Stimulated activated CD4-positive, alpha-beta T cell treated with anti-CD3 and anti-CD28 coated beads, Interleukin-2, amount 100 ng/mL, for 24 hours (primary cell): ENCODE measurements at places on chromosomes 4 and X.
A peak's percentile ranks its signal among the peaks of the same experiment; 100 is the strongest.

GRCh38 chr4:40301603-40302002 lies 33.5 kb upstream of the CHRNA9 start:
- DNase-seq, result peak; percentile 30

DNA sequence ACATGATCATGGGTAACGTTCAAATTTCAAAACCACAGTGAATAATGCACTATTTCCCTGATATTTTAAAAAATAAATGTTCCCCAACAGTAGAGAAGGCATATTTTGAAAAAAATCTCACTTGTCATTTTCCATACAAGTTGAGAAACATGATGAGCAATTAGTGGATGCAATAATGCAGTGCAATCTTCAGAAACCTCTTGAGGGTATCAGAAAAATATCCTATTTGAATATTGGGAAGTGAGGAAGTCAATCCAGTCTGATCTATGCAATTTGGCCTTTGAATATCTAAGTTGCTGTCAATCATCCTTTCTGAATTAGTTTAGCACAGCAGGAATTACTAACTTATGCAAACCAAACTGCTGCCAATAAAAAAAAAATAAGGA lies 776.8 kb downstream of the PCDH18 start:
- DNase-seq, result no peak

DNA sequence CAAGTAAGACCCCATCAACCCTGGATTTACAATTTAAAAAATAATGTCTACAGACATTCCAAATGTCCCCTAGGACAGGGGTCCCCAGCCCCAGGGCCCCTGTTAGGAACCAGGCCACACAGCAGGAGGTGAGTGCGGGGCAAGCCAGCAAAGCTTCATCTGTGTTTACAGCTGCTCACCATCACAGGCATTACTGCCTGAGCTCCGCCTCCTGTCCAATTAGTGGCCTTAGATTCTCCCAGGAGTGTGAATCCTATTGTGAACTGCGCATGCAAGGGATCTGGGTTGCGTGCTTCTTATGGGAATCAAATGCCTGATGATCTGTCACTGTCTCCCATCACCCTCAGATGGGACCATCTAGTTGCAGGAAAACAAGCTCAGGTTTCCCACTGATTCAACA lies 146.1 kb downstream of the ATP10D start:
- no peak for DNase-seq

- DNase-seq, result no peak
Measured at GRCh38 chr4:84977396-84977795, 10.9 kb upstream of the WDFY3 start.

DNA sequence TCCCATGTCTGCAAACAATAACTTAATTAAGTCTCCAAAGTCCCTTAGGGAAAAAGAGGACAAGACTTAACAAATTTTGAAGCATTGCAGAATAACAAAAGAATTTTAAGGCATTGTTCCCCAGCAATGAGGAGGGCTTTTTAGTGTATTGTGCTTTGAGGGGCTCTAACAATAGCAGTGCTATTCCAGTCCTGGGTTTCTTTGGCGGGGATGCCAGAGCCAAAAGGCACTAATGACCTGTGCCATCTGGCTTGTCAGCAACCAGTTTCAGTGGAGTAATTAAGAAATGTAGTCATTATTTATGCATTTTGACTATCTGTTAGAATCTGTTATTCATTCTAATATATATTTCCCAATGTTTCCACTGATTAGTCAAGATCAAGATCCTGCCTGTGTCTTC lies 575.4 kb downstream of the SPRY1 start:
- no peak for DNase-seq

DNA sequence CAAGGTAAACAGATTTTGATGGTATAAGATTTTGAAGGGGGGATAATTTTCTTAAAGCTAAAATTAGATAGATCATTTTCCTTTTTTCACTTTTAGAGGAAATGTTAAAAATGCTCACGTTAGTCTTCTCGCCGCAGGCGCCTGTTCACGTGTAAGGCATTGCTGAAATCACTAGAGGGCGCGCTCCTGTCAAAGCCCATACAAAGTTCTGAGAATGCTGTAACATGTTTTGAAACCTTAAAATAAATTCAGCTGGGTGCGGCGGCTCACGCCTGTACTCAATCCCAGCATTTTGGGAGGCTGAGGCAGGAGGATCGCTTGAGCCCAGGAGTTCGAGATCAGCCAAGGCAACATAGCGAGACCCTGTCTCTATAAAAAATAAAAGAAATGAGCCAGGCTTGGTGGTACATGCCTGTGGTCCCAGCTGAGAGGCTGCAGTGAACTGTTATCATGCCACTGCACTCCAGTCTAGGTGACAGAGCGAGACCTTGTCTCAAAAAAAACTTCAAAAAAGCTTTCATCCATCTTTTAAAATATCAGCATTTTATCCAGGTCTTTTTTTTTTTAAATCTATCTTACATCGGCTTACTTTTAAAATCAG lies 138.0 kb downstream of the RBMX2 start:
- peak; percentile 47 for DNase-seq

GRCh38 chrX:68867458-68868112 lies 38.8 kb downstream of the EFNB1 start:
- DNase-seq, result no peak

DNA sequence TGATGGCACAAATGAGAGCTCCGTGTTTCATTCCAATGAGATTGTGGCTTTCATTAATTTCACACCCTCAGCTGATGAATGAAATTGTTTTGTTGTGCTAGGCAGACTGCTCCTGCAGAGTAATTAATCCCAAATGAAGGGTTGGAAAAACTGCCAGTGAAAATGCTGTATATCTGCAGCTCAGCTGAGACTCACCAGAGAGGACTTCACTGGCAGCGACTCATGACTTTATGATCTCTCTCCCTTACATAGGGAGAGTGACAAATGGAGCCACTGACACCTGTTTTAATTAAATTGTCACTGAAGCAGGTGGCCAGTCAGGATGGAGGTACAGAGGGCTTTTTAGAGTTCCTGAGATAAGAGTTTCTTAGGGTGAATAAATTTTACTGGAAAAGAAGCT lies 24.8 kb downstream of the GRXCR1 start:
- DNase-seq, result no peak

DNA sequence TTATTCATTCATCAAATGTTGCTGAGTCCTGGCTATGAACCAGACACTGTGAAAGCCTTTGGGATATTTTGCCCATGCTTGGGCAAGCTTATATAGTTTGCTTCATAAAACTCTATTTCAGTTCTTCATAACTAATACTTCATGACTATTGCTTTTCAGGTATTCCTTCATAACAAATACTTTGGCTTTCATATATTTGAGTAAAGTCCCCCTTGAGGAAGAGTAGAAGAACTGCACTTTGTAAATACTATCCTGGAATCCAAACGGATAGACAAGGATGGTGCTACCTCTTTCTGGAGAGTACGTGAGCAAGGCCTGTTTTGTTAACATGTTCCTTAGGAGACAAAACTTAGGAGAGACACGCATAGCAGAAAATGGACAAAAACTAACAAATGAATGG lies 1.7 kb upstream of the AFP start:
- no peak for DNase-seq

DNA sequence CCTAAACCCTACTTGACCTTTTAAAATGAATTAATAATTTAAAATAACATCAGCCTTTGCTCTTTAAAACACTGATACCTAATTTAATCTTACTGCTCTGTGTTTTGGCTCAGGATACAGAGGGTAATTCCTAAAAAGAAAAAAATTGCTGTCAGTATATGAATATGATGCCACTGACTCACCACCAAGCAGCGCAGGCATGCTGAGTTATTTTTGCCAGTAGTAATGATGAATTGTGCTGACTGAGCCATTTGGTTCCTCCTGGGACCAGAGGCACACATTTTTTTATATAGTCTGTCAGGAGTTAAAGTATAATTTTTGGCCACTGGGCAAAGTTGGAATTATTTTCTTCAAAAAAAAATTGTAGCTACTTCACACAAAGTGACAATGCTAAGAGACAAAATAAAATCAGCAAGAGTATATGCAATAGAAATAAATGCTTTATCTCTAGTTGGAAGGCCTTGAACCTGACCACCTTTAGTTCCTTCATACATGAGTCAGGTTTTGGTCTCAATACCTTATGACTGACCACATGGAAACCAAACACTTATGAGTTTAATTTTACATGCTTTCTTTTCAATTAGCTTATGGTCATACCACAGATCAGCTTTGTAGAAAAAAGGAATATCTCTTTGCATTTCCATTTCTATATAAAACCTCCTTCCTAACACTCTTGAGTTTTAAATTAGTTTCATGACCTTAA lies 115.1 kb downstream of the PPP3CA start:
- peak; percentile 19 for DNase-seq

GRCh38 chr4:24798036-24798610 lies 2.8 kb downstream of the SOD3 start:
- DNase-seq, result no peak

- DNase-seq, result no peak
Measured at GRCh38 chr4:87025614-87026041, 90.8 kb downstream of the AFF1 start.

- DNase-seq, result no peak
Measured at GRCh38 chrX:71542825-71543224, 9.9 kb downstream of the OGT start.

DNA sequence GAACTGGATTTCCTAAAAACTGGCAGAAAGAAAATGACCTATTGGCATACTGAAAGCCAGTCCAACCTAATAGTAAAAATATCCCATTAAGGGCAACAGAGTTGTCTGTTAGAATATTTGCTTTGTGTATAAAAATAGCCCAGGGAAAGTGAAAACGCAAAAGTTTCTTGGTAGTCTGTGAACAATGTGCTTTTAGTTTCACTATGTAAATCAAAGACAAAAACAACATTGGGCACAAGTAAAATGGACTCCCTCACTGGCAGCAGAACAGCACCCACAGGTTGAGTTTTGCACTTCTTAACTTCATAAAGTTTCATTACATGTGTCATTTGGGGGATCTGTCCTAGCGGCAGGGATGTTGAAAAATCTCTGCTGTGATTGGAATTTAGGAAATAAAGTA lies 4.3 kb upstream of the FGG start:
- no peak for DNase-seq

DNA sequence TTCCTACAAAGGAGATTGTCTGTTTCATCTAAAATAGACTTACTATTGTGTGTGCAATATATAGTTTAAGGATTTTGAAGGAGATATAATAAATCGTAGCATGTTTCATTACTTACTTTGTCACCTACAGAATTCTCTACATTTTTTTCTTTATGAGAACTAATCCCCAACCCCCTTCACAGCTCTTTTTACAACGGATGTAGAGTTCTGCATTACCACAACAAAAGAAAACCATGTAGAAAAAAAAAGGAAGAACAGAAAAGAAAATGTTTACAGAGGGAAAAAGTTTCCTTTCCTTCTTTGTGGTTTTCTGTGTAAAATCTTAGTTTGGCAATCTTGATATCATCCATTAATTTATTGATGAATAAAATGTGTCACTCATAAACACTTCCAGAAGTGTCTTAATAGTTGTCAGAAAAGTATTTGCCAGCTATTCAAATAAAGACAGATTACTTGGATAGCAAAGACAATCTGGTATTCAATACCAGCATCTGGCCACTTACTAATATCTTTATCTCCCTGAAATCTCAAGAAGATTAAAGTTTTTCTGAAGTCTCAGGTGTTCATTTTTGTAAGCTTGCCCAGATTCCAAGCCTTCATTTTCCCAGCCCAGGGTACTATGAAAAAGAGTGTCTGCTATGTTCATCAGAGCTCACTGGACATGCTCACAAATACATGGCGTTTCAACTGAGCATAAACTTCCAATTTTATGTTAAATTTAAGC lies 806.8 kb downstream of the PCDH19 start:
- no peak for DNase-seq

GRCh38 chr4:5372198-5372597 lies 320.9 kb downstream of the STK32B start:
- DNase-seq, result no peak

GRCh38 chrX:14670819-14671218 lies 141.5 kb downstream of the GLRA2 start:
- DNase-seq, result no peak

DNA sequence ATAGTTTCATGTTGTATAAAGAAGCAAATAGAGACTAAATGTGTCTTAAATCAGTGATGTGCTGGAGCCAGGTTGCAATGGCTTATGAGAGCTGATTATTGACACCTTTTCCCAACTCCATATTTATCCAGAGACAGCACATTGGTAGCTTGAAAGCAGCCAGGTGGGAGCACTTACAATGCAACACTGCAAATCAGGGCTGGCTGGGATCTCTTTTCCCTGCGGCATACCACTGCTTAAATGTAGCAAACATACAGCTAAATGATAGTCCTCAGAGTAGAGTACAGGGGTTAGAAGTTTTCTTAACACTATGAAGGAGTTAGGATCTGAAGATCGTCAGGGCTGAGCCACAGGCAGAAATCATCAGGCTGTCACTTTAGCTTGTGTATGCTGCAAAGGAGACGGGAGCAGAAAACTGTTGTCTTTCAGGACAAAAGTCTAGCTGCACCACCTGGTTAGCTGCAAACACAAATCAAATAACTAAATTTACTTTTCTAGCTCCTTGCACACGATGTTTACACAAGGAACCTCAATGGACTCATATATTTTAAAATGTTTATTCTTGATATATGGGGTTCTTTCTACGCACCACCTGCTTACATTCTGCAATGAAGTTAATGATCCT lies 527.3 kb downstream of the TLL1 start:
- no peak for DNase-seq

DNA sequence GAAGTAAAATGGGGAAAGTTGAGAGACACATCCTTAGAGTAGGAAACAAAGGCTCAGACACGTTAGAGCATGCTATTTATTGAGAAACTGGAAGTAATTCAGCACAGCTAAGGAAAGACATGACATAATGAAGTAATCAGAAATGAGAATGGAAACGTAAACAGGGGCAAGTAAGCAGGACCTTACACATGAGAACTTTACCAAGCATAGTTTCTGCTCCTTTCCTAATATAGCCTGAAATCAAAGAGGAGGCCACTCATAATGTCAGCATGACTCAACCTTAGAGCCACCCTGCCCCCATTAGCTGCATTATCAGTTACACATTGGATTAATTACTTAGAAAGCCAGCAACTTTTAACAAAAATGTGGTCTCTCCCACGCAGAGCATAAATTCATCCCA lies 558.3 kb upstream of the GRIA3 start:
- DNase-seq, result no peak

- no peak for DNase-seq
Measured at GRCh38 chrX:123753656-123754350, 21.0 kb upstream of the THOC2 start.

DNA sequence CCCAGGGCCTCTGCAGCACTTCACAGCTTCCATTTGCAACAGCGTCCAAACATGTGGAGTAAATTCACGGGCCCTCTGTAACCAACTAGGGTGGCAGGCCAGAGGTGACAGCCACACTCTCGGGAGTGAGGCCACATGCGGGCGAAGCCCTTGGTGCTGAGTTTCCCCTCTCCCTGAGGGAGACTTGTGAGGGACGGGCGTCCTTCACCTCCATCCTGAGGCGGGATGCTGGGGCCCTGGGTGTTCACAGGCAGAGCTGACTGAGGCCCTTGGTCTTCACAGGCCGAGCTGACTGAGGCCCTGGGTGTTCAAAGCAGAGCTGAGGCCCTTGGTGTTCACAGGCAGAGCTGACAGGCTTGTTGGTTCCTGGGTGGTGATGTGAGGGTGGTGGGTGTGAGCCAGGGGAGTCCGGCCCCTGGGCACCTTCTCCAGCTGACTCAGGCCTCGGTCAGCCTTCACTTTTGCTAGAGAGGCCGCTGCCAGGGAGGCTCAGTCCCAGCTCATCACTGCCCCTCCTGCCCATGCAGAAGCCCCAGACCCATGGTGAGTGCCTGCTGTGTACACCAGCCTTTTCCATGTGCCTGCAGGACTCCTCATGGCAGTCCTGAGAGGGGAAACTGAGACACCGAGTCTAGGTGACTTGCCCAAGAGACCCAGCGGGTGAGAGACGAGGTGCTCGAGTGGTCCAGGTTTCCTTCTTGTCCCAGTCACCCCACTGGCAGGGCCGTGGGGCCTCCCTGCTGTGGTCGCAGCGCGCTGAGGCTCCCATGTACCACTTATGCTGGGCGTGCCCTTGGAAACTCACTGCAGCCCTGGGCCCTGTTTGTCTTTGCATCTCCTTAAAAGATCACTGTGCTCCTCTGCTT lies 8.5 kb downstream of the WFS1 start:
- no peak for DNase-seq
